RCC 7860 (cell line): ENCODE measurements at places on chromosomes 13 and 19.

DNA sequence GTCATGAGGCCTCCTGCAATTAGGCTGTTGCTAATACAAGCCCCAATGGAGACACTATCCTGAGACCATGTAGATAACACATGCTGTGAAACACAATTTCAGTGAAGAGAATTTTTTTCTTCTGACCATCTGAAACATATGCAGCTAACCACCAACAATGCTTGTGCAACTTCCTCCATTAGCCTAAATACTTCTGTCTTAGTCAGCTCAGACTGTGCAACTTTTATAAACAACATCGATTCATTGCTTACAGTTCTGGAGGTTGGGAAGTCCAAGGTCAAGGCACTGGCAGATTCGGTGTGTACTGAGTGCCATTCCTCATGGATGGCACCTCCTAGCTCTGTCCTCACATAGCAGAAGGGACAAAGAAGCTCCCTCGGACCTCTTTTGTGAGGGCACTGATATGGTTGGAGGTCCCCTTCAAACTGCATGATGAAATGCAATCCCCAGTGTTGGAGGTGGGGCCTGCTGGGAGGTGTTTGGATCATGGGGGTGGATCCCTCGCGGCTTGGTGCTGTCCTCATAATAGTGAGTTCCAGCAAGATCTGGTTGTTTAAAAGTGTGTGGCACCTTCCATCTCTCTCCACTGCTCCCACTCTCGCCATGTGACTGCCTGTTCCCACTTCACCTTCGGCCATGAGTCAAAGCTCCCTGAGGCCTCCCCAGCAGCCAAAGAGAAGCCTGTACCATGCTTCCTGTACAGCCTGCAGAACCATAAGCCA, 27.7 kb downstream of the STK24 start:
- no peak for DNase-seq

GRCh38 chr13:35789335-35790165, 313.1 kb upstream of the MAB21L1 start:
- DNase-seq = peak; percentile 21

GRCh38 chr13:83386609-83387008, 495.7 kb downstream of the SLITRK1 start:
- no peak for DNase-seq

- DNase-seq = peak; percentile 30
Observed at GRCh38 chr13:43908156-43909126, 28.7 kb downstream of the LACC1 start.

DNA sequence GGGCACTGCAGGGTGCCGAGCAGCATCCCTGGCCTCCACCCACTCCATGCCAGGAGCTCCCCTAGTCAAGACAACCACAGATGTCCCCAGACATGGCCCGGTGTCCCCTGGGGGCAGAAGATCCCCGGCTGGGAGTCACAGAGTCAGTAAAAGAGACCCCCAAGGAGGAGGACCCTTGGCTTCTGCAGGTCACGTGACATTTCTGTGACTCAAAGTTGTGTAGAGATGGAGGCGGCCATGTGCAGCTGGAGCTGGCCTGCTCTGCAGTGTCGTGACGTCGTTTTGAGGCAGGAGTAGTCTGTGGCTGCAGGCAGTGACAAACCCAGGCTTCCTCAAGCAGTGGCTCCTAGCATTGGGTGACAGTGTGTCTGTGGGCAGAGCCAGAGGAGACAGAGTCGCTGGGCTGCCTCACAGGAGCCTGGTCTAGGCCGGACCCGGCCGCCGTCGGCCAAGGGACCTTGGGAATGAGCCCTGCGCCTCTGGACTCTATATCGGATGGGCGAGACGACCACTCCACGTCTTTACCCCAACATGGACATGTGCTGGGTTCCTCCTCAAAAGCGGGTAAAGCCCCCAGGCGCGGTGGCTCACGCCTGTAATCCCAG, 7.7 kb upstream of the DIRAS1 start:
- DNase-seq = no peak

- DNase-seq = no peak
Observed at GRCh38 chr13:73610799-73611592, 523.2 kb downstream of the KLF12 start.

DNA sequence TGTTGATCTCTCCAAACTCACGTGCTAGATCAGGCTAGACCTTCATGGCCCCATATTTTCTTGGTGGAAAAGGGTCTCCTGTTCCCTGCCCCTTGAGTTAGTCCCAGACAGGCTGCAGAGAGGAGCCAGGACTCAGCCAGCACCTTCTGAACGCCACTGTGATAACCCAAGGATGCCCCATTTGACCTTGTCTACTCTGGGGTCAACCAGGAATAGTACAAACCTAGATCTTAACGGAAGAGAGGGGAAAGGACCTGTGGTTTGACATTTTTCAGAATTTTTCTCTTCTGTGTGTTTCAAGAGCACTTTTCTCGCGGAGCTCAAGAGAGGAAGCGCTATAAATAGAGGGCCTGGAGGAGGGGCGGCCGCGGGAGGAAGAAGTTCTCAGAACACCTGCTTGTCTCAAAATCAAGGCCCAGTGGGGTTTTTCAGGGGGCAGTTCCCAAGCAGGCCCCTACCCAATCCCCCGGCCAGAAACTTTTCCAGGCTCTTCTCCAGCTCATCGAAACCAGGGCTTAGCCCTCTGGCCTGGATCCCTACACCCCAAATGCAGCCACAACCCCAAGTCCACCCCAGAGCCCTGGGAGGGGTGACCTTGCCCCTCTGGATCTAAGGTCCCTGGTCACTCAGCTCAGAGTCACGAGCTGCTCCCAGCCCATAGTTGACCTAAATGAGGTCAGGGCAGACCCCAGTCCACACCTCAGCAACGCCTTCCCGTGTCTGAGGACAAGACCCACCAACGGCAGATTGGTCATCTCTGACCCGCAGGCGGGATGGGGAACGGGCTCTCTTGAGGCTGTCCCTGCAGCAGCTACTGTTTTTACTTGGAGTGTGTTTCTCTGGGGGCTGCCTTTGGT, 75.6 kb upstream of the TM9SF2 start:
- no peak for DNase-seq

DNA sequence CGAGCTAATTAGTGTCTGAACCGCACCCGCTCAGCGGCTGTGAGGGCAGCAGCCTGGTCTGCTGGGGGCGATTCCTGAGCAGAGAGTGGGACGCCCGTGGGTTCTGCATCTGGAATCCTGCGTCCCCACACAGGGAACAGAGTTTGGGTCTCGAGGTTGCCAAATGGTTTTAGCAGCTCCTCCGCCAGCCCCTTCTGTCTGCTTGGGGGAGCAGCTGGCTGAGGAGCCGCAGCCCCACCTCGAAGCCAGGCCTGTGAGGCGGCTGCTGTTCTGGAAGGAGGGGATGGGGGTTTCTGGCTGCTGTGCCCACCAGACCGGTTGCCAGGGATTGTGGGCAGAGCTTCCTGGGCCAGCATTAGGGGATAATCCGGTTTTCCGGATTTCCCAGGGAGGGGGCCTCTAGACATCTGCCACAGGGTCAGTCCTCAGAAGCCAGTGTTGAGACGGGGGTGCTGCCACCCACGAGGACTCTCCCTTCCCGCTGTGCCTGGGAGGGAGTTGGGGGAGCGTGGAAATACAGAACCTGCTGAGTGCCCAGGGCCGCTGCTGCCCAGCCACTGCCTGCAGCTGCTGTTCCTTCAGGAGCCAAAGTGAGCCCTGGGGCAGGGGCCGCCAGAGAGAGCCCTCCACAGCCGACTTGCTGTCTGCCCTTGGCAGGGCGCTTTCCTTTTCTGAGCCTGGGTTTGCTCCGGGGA, 2.0 kb downstream of the CDC34 start:
- no peak for DNase-seq

- DNase-seq = no peak
Observed at GRCh38 chr13:65499256-65499655, 1730.9 kb downstream of the PCDH9 start.

DNA sequence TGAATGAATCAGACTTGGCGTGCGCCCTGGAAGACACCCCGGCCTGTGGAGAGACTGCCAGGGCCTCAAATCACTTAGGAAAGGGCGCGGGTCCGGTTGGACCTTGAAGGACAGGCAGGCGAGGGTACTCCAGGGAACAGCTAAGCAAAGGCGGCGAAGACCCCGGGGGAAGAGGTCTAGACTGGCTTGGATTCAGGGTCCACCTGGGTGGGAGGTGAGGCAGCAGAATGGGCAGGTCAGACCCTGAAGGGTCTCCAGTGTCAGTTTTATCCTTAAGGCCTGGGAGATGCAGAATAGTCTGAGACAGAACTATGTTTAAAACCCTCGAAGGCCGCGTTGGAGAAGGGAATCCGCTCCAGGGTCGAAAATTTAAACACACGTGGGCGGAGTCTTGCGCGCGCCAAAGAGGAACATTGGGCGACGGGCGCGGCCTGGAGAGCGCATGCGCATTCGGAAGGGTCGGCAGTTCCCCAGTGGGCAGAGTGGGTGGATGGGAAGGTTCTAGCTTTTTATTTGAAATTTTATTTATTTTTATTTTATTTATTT, 567 bp upstream of the SMG9 start:
- DNase-seq = peak; percentile 7
